ENCODE measurements at places on chromosomes 6 and 20.

GRCh38 chr20:31570735-31571617 is 34.1 kb upstream of the ID1 start:
- DNase-seq: no peak

DNA sequence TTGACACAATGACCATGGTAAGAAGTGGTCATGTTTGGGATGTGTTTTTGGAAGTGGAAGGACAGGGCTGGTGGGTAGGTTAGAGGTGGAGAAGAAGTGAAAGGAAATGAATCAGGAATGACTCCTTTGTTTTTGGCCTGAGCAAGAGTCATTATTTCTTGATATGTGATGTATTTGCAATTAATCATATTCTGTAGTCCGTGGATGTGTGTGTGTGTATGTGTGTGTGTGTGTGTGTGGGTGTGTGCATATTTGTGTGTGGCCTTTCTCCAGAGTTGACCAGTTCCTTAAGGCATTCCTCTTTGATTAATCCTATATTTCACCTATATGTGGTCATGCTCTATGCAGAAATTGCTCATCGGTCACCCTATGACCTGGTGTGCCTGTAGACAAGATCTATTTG is 130.7 kb downstream of the UTRN start:
- DNase-seq: no peak

- DNase-seq: no peak
Measured at GRCh38 chr20:46694484-46694883, 5.2 kb upstream of the TP53RK start.

GRCh38 chr20:3340443-3340842 is 67.0 kb downstream of the DNAAF9 start:
- DNase-seq: no peak

DNA sequence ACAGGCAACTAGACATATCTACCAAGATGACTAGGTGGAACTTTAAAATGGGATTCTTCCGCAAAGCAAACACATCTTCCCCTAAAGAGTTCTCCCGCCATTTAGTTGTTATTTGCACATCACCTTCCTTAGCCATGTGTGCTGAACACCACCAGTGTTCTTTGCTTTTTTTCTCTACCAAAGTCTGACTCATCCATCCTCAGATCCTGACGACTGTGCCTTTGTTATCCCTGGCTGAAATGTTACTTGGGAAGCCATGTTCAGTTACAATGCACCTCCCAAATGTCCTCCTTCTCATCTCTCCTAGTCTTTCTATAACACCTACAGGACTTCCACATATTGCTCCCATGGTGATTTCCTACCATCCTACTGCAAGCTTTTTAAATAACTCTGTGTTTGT is 593.5 kb upstream of the ARID1B start:
- DNase-seq: no peak

GRCh38 chr6:108621117-108621516 is 60.4 kb downstream of the FOXO3 start:
- peak; percentile 63 for DNase-seq

DNA sequence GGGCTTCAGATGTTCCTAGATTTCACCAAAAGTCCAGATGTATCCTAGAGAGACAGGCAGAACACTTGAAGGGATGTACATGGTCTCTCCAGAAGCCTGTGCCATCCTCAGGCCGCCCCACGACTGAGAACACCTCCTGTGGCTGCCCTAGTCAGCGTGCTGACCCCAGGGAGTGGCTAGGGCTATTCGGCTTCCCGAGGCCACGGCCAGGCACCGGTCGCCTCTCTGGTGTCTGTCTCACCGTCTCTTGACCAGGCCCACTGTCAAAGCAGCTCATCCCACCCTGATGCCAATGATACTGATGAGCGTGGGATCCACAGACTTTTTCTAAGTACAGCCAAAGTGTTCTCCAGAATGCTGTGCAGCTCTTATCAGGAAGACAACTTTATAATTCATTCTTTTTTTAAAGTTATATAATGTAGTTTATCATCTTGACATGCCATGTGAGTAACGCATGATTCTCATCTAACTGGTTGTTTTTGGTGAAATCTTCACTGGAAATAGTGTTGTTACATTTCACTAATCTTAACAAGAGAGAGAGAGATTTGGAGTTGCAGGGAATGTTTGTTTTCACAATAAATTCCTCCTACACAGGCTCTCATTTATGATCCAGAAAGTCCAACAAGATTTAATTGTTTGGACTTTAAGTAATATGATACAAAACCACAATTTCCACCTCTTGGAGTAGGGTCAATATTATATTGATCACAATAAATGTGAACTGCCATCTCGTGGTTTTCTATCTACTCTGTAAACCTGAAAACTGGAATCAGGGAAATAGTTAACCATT is 41.7 kb upstream of the KLHL31 start:
- no peak for DNase-seq

GRCh38 chr6:29887819-29888776 is 54.2 kb upstream of the HLA-A start:
- DNase-seq: peak; percentile 93

DNA sequence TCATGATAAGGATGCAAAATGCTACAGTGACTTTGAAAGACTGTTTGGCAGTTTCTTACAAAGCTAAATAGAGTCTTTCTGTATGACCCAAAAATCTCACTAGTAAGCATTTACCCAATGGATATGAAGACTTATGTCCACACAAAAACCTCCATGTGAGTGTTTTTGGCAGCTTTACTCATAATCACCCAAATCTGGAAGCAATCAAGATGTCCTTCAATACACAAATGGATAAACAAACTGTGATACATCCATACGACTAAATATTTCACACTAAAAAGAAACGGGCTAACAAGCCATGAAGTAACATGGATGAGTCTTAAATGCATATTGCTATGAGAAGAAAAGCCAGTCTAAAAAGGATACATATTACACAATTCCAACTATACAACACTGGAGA is 117.2 kb downstream of the PDE10A start:
- DNase-seq: no peak

GRCh38 chr6:169452117-169452868 is 198.6 kb upstream of the THBS2 start:
- DNase-seq: no peak

DNA sequence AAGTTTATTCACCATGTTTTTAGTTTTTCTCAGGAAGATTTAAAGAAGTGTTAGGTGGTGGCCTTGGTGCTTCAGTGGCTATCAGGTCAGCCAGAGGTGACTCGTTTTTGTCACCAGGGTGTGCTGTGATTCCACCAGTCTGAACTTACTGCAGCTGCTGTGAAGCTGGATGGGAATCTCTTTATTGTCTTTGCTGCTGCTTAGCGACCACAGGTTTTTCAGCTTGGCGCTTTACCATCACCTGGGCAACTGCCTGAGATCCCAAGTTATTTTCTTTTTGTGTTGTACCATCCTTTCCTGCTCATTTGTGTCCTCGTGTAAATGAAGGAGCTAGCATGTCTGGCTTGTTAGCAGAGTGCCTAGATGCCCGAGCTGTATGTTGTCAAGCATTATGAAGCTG is 146.9 kb downstream of the MACROD2 start:
- no peak for DNase-seq

GRCh38 chr6:161367472-161367871 is 93.6 kb upstream of the AGPAT4 start:
- no peak for DNase-seq

- DNase-seq: no peak
Measured at GRCh38 chr6:137877606-137878005, 10.5 kb downstream of the TNFAIP3 start.

DNA sequence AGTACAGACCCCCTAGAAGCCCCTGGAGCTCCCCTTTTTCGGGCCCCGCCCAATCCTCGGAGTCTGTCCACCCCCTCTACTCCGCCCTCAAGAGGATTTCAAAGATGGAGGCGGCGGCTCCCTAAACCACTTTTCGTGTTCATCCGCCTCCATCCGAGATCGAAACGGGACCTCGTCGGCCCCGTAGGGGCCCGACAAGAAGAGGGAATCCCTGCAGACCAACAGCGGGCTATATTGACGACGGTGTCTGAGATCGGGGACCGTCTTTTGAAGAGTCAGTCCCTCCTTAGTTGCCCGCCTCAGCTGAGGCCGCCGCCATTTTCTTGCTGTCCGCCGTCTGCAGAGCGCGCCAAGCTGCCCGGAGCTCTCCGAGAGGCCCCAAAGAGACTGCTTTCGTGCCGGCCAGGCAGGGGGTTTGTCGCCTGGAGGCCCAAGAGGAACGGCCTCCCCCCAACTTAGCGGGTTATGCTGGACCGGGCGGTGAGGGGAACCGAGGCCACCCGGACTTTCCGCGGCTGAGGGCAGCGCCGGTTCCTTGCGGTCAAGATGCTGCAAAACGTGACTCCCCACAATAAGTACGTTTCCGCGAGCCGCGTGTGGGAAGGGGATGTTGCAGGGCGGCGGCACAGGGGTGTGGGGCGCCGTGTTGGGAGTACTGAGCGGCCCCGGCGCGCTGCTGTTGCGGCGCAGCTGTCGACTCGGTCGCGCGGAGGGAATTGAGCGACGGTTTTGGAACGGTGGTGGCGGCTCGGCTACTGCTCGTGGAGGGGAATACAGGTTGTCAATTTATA is 4.2 kb downstream of the BRD2 start:
- DNase-seq: peak; percentile 61

GRCh38 chr6:30835576-30835975 is 48.7 kb upstream of the DDR1 start:
- DNase-seq: no peak

- DNase-seq: no peak
Measured at GRCh38 chr20:43900496-43900895, 14.2 kb upstream of the TOX2 start.

DNA sequence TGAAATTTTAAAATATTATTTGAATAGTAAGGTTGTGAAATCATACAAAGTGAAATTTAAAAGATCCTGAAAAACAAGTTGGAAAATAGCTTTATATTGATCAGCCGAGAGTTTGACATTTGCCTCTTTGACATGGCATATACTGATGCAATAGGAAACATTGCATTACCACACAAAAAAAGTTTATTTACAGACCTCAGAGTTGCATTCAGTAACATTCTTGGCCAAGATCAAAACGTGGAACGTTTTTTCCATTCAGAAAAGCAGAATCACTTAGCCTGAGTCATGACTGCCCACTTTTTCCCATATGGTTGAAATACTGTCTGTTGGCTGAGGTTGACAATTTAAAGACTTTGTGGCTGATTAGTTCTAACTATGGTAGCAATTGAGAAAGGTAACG is 55.1 kb upstream of the BACH2 start:
- DNase-seq: no peak

DNA sequence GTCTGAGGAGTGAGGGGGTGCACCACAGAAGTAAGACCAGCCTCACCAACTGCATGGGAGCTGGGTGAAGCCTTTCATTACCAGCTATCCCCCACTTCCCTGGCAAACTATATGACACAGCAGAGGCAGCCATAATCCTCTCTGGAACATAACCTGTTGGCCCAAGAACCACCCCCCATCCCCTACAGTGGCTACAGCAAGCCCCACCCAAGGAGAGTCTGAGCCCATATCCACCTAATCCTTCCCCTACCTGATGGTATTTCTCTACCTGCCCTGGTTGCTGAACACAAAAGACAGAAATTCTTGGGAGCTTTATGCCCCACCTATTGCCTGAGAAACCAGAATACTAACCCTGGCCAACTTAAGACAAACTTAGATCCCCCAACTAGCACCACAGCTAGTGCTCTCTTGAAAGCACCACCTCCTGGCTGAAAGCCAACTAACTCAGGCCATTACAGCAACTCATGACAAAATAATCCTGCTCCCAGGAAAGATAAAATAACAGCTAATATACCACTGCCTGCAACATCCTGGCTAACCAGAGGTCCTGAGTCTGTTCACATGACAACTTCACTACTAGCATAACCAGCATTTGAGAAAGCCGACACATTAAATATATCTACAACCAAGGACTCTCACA is 11.2 kb downstream of the RNGTT start:
- no peak for DNase-seq

DNA sequence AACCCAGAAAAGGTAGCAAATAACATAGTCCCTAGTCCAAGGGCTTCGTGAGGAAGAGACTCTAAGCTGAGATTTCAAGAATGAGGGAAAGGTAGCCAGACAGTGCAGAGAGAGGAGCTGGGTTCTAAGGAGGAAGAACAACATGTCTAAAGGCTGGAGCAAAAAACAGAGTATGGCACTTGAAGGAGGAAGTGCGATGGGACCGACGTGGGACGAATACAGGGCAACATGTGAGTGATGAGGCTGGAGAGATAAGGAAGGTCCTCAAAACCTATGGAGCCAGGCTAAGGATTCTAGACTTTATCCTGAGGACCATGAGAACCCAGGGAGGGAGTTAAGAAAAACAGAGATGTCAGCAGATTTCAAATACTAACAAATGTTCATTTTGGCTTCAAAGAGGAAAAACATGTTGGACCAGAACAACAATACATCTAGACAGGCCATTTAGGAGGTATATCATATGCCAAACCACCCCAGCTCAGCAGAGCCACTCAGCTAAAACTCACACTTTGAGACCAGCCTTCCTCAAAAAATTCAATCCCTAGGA is 17.5 kb downstream of the ATXN1 start:
- DNase-seq: no peak

DNA sequence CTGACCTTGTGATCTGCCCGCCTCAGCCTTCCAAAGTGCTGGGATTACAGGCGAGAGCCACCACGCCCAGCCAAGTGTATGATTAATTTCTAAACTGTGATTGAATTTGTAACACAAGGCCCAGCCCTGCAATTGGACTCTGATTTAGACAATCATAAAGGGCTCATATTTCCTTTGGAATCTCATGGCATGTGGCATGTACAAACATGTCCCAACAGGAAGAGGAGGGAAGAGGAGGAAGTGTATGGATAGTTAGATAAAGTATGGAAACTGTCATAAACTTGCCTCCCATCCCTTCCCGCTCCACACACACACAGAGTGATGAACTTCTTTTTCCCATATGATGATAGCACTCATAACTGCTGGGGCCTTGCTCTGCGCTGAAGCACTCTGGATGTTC is 27.2 kb upstream of the QKI start:
- no peak for DNase-seq

- no peak for DNase-seq
Measured at GRCh38 chr6:145929037-145929633, 35.0 kb downstream of the SHPRH start.

DNA sequence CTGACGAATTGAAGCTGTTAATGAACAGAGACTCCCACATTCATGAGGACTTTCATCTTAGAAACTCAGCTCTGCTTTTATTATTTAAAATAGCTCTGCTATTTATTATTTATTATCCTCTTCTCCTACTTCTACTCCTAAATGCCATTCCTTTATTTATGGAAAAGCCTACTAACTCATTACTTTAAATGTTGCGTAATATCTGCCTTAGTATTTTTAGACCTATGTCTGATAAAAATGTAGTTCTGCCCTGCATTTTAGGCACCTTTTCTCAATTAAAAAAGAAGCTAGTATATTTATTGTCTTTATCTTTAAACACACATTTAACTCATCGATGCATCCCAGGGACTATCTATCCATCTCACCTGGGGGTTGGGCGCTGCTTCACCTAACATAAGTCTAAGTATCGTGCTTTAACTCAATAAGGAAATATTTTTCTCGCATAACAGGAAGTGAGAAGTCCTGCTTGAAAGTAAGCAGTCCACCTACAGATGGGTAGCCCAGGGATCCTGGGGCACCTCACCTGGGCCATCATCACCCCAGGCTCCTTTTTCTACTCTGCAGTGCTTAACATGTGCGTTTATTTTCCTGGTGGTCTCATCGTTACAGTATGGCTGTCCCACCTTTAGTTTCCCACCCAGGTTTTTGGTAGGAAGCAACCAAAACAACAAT is 31.3 kb upstream of the FAM184A start:
- no peak for DNase-seq

All from activated CD4-positive, alpha-beta memory T cell treated with anti-CD3 and anti-CD28 coated beads for 36 hours (primary cell).